AG08396 (cell line): ENCODE measurements at places on chromosomes 6 and 20.

- DNase-seq: no peak
These were observed 46.7 kb downstream of the LRRN4 start for GRCh38 chr20:6007094-6007528.

DNA sequence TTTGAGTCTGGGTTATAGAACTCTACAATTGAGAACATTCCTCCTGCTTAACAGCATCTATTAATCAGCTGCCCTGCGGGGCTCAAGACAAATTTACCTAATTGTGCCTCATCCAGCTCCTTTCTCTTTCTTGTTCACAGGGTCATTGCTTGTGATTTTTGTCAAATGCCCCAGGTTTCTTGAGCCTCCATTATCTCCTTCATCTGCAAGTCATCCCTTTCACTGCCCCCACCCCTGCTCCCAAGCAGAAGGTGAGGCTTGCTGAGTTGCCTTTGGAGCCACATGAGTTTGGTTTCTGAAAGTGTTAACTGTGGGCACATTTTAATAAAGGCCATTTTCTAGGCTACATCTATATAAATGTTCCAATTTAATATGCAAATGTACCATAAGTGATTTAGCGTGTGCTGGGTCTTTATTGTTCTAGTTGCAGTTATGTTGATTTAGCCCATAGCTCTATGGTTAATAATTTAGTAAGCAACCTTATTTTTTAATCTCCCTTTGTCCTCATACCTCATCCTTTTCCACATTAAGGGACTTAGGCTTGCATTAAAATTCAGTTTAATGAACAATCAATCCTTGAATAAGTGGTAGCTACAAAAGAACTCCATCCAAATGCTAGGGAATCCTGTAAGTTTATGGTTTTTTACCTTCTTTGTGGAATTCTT lies 56.1 kb downstream of the VSTM2L start:
- no peak for DNase-seq

- no peak for DNase-seq
These were observed 3.1 kb downstream of the SLC23A2 start for GRCh38 chr20:4998160-4998651.

DNA sequence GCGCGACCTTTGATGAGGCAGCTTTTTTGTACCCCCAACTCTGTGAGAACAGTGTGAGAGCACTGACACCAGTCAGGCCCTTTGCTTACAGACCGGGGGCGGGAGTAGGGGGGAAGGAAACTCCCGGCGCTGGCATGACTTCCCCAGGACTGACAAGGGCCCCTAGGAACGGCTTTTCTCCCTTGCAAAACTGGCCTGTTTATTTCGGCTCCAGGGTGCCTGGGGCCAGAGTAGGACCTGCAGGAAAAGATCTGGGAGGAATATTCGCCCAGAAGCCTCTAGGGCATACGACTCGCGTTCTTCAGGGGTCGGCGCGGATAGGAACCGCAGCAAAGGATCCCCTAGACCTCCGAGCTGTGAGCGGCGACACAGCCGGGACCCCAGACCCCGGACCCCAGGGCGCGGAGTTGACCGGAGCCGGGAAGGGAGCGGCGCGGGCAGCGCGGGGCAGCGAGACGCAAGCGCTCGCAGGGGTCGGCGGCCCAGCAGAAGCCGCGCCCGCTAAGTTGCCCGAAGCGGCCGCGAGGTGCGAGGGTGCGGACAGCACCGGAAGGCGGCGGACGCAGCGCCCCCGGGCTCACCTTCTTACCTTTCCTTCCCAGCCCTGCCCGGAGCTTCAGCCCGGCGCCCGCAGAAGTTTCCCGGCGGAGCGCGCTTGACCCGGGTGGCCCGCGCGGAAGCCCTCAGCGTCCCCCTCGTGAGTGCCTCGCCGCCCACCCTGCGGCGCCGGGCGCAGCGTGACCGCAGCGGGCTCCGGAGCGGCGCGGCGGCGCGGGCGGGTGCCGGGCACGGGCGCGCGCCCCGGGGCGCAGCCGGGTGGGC lies at the start of gene POPDC3:
Gene POPDC3, minus strand, starts transcription at position 771 of the 822 bp plus-strand sequence. CDS start 18,105 bp downstream, outside the sequence.
- DNase-seq: peak; percentile 57

DNA sequence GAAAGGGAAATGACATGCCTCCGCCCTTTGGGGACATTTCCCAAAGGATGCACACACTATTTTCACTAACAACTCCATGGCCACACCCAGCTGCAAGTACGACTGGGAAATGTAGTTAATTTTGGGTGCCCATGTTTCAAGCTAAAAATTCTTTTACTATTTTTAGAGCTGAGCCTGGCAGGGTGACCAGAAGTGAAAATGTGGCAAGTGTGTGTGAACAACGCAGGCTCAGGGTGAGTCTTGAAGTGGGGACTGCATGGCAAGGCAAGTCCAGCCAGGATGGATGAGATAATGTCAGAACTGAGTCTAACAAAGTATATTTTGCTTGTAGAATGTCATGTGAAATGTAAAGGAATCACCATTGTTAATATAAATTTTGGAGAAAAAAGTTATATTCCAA lies 17.0 kb upstream of the CD109 start:
- DNase-seq: no peak

DNA sequence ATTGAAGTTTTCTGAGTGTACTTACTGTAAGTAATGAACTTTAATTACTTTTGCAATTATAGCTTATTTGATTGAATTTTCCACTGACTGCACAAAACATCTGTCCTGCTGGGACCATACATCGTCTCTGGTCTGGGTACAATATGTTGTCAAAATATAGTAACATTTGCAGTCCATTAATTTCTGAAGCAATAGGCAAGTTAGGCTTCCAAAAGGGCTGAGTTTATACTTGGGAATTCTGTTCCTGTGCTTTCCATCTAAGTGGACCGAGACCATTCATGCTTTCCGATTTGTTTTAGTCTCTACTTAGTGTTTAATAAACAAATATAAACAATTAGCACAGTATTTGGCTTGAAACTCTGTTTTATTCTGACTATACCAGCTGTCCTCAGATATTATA lies 139.3 kb downstream of the RFPL4B start:
- DNase-seq: no peak

DNA sequence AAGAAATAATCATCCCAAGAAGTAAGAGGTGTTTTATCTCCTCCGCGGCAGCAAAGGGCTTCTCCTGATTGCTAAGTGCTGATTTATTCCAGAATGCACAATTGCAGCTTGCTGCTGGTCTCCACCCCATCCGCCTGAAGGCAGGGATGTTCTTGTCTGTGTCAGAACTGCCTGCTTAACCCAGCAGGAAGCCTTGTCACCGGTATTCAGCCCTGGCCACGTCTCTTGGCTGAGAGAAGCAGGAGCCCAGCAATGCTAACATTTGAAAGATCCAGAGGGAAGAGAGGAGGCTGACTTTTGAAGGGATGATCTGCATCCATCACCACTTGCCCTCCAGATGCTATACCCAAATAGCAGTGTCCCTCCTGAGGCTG lies 4.2 kb downstream of the SCML4 start:
- DNase-seq: no peak

GRCh38 chr20:3231116-3231515 lies 7.9 kb downstream of the SLC4A11 start:
- DNase-seq: no peak

DNA sequence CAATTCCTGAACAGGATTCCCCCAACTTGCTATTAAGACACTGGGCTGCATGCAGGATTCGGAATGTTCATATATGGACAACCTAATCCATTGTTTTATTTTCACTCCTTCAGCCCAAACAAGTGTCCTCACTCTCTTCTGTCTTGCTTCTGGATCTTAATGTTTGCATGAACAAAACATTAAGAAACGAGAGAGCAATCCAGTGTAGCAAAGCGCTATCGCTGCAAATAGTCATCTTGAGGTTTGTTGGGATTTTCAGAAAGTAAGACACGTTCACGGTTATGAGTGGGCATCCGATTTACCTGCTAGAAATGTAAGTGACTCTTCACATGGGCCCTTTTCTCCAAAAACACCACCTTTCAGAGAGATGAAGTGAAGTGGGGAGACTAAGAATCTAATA lies 156.4 kb downstream of the MBOAT1 start:
- no peak for DNase-seq

GRCh38 chr20:47984437-47984836 lies 199.2 kb upstream of the SULF2 start:
- no peak for DNase-seq

GRCh38 chr6:89024456-89024855 lies 56.1 kb upstream of the PNRC1 start:
- no peak for DNase-seq

DNA sequence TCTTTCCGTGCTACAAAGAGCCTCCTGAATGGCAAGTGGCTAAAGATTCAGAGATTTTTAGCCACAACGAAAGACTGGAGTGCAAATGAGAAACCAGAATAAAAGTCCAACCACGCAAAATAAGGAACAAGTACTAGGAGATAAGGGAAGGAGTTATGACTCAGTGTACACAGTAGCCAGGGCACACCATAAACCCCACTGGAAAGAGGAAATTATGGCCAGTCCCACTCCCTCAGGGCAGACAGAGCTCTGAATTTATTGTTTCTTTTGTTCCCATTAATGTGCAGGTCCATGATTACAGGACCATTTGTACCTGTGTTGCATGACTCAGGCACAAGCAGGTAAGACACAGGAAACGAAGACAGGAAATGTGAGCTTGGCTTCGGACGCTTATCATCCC lies 150.3 kb upstream of the PREP start:
- DNase-seq: no peak

- no peak for DNase-seq
These were observed 401.7 kb downstream of the ZFAND3 start for GRCh38 chr6:38221251-38221650.

GRCh38 chr6:133621751-133622150 lies 267.2 kb upstream of the TCF21 start:
- DNase-seq: no peak

DNA sequence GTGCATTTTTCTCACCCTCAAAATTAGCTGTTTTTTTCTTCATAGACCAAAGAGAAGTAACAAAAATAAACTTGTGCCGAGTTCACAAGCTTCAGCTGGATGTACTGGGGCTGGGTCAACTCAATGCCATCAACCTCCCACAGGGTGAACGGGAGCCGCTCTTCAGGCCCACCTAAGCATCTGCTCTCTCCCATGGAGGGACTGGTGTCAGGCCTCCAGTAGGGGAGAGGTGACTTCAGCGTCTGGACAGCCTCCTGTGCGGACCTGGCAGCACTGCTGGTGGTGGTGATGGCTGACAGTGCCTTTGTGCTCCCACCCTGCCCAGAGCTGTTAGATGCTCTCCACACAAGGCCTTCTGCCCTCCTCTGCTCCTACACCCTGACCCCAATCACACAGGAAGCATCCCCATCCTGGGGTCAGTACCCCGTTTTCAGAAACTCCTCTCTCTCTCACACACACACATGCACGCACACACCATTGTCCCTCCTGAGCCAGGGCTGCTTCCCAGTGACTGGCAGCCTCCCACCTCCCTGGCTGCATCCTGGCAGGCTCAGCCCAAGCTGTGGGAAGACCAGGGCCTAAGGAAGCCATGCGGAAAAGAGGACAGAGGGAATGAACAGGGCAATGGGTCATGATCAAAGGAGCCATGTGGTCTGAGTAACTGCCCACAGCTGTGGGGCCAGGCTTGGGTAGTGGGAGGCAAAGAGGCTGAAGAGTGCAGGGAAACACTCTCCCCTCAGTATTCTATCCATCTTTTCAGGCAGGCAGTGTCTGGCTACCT lies 17.7 kb downstream of the CST8 start:
- DNase-seq: no peak

GRCh38 chr20:3896853-3897583 lies 7.8 kb downstream of the PANK2 start:
- no peak for DNase-seq

GRCh38 chr6:133390168-133390567 lies 149.0 kb downstream of the EYA4 start:
- no peak for DNase-seq

DNA sequence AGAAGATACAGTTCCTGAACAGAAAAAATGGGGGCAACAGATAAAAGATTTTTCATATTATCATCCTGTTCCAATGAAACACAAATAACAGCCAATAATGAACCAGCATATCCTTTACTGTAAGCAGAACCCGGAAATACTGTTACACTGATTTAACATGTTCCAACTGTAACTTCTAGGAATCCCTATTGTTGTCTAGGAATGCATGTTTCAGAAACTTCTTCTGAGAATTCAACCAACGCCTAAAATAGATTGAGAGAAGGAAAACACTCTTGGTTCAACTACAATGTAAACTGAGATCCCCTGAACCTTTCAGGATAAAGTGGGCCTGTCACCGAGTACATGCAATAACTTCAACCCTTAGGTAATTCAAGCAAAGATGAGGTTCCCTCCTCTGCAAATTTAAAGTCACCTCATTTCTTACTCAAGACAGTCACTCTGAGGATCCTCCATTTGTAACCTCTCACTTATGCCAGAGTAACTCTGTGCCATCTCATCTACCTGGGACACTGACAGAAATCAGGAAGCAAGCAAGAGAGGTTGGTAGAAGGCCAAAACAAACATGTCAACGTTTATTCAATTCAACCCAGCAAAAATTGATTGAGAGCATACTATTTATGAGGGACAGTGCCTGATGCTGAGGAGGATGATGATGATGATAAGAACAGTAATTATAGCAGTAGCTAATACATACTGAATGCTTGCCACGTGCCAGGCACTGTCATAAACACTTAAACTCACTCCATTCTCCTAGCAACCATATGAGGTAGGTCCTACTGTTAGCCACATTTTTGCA lies 14.1 kb downstream of the UBE3D start:
- no peak for DNase-seq

DNA sequence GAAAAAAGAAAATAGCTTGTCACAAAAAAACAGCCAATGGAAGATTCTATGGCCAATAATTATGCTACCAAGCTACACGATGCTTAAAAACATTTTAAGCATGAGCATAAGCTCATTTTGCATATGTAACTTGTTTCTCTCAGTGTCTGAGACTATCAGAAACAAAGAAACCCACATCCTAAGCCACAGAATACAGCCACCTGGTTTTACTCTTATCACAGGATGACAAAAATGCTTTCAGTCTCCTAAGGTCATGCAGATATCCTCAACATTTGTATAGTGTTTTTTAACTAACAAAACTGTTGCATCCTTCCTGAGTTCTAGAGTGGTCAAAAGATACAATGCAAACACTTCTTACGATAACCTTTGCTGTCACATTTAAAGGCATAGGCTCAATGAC lies 172.1 kb upstream of the RUNX2 start:
- DNase-seq: no peak

DNA sequence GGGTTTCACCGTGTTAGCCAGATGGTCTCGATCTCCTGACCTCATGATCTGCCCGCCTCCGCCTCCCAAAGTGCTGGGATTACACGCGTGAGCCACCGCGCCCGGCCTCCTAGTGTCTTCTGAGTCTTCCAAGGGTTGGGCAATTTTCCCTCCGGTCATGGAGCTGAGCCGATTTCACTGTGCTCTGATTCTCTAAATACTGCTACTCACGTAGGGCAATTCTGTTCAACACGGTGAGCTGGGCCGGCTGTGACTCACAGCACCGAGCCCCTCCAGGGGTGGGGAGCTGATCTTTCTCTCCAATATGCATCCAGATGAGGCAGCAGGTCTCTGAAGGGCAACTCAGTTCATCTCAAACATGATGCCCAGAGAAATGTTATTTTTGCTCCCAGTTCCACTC lies 71.6 kb upstream of the CD93 start:
- DNase-seq: no peak

GRCh38 chr6:118650582-118651281 lies 659 bp downstream of the CEP85L start:
- peak; percentile 66 for DNase-seq

GRCh38 chr6:140393665-140394540 lies 1019.5 kb upstream of the CITED2 start:
- no peak for DNase-seq

- DNase-seq: no peak
These were observed 14.4 kb upstream of the MAS1L start for GRCh38 chr6:29502181-29502580.

- DNase-seq: peak; percentile 25
These were observed 15.9 kb upstream of the FYN start for GRCh38 chr6:111888928-111889695.

- no peak for DNase-seq
These were observed 231.6 kb downstream of the THBS2 start for GRCh38 chr6:169022079-169022478.
